ENCODE measurements at places on chromosomes 1 and 21.

DNA sequence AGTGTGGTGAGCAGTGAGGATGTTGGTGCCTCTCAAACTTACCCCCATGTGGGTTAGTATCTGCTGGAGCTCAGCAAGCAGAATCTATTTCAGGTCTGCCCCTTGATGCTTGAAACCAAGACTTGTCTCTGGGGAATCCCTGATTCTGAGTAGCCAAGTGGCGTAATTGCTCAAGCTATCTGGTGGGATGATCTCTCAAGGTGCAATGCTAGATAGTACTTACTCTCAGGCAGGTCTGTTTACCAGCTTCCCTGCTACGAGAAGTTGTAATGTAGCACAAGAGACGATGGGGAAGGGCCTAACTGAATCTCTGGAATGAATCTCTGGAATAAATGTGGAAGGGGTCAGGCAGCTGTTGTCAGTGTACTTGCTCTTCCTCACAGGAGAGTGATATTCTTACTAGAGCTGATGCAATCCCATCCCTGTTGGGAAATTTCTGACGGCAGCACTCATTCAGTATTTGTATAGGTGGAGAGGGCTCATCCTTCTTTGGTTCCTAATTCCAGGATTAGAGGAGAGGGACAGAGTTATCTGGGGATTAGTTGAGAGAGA, 65.4 kb downstream of the MACF1 start:
- peak; percentile 87 for DNase-seq

DNA sequence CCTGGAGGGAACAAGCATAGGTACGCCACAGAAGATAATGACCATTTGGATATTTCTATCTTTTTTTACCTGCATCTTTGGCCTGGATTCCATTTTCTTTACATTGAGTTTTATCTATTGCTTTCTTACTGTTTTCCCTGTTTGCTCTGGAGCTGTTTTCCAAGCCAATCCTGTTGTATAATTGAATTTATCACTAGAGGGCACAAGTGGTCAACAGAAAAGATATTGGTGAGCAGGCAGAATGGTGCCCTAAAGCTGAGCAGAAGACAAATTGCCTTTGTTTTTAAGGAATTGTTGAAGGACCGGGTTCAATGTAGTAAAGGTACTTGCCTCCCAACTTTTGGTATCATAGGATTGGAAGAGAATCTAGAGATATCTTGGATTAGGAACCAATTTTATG, 152.8 kb downstream of the PPP1R12B start:
- DNase-seq = peak; percentile 52

DNA sequence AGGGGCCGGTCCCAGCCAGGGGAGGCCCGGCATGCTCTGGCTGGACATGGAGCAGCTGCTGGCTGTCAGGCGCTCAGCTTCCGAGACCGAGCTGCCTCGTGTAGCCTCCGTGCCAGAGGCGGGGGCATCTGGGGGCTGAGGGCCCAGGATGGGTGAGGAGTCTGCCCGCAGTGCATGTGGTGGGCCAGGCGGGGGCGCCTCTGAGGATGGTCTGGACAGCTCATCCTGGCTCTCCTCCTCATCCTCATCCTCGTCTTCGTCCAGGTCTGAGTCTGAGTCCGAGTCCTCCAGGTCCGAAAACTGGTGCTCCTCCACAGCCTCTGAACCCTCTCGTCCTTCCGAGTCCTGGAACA, 28.9 kb upstream of the EDN2 start:
- DNase-seq = no peak

DNA sequence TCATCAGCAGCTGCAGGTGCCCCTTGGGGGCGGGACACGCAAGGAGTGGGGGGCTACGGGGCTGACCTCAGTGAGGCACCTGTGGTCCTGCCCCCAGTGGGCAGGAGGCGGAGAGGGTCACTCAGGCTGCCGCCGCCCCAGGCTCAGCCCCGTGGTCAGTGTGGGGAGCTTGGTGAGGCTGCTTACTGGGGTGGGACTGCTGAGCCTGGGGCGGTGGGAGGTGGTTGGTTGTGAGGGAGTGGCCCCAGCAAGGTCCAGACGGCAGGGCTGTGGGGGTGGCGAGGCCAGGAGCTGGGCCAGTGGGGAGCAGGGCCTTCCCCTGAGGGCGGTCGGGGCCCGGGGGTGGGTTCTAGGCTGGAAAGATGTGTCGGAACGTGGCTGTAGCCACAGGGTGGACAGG, 14.3 kb downstream of the PFKL start:
- DNase-seq = no peak

GRCh38 chr1:53066488-53066887, 4.5 kb downstream of the PODN start:
- no peak for DNase-seq

- DNase-seq = no peak
Observed at GRCh38 chr1:45982359-45982758, 150.1 kb downstream of the PIK3R3 start.

- no peak for DNase-seq
Observed at GRCh38 chr1:54987427-54987826, 7.0 kb downstream of the TMEM61 start.

GRCh38 chr1:152646656-152647055, 16.5 kb upstream of the LCE2D start:
- DNase-seq = peak; percentile 3

- no peak for DNase-seq
Observed at GRCh38 chr1:54566438-54567141, 18.6 kb downstream of the ACOT11 start.

GRCh38 chr1:39326836-39327235, 122.3 kb downstream of the MACF1 start:
- DNase-seq = peak; percentile 31

DNA sequence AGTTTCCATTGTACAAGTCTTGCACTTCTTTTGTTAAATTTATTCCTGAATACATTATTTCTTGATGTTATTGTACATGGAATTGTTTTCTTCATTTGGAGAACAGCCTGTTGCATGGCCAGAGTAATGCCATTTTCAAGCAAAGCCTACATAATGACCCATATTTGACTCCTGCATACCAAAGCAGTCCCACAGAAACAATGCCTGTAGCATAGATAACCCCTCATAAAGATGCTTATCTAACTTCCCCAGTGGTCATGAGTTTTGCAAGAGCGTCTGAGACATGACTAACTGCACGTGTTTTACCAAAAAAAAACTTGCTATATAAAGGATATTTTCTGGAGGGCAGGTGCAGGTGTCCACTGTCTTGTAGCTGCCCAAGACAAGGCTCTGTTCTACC, 30.3 kb upstream of the RLF start:
- no peak for DNase-seq

GRCh38 chr1:4345094-4345493, 309.3 kb upstream of the AJAP1 start:
- no peak for DNase-seq

- no peak for DNase-seq
Observed at GRCh38 chr1:8420318-8420717, 102.4 kb downstream of the SLC45A1 start.

DNA sequence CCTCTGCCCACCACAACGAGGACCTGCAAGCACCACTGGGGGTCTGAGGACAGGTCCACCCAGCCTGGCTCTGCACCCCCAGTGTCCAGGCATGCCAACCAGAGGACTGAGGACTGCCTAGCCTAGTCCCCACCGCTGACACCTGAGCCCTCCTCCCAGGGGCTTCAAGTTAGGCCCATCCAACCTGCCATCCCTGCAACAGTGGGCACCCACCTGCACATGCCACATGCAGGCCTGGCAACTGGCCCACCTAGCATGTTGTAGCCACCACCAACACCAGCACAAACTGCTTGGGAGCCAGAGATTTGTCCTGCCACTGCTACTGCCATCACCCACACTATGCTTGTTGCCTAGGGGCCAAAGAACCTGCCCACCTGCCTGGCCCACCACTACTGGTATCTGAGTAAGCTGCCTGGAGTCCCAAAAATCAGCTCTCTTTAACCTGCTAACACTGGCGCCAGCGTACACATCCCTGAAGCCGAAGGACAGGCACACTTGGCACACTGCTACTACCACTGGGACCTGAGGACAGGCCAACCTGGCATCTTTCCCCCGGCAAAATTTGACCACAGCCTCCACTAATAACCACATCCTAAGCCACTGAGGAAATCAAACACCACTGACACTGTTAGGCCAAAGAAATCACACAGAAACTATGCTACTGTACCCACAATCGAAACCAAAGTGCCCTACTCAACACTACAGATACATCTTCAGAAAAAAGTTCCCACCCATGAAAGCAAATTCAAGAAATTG, 61.5 kb downstream of the PSMG1 start:
- DNase-seq = no peak

GRCh38 chr1:27994060-27994459, 34.3 kb downstream of the XKR8 start:
- no peak for DNase-seq

DNA sequence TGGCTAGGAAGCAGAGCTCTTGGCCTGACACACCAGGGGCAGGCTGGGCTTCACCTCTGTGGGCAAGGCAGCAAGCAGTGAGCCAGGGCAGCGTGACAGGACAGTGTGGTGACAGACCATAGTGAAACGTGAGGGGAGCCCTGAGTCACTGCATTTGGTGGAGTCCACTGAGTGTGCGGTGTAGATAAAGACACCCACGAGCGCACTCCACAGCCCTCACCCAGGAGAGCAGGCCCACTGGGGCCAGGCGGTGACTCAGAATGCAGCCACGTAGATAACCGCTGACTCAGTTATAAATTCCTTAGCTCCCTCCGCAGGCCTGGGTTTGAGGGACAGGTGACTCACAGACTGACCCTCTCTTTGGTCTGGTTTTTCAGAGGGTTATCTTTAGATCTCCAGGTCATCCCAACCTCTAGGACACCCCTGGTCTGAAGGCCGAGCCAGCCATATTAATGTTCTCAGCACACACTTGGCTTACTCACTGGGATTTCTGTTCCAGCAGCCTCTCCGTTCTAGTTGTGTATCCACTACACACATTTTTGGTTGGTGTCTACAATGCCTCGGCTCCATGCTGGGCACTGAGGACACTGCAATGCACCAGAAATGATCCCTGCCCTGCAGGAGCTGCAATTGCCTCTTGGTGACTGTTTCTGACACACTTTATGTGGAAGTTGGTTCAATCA, 90.2 kb upstream of the TSPAN2 start:
- DNase-seq = peak; percentile 98

DNA sequence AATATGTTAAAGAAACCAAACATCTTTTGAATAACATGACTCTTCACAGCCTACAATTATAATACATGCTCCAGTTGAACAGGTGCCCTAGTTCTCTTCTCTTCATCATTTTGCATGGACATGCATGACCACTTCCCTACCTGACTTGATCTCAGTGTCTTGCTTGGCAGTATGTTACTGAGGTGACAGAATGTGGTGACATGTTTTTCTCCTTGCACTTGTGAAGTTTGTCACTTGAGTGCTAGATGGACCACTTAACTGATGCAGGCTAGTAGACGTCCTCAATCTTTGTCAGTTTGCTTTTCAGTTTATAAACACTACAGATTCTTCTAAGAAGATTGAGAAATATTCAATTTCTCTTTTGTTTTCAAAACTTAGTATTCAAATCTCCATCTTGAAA, 10.1 kb upstream of the KRTAP13-2 start:
- DNase-seq = no peak

DNA sequence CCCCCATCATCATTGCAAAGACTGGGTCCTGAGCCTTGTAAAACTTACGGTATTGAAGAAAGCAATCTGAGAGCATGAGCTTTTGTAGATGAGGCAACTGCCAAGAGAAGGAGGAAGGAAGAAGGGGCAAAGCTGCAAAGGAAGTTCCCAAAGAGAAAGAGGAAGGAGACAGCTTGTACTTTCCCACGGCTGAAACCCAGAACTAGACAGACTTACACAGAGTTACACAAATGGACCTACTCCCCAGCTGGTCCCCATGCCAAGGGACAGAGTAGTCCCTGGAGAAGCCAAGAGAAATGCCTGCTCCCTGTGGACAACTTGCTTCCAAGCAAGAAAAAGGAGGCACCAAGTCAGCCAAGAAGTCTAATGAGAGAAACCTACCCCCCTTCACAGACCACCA, 22.6 kb downstream of the SLC5A9 start:
- no peak for DNase-seq

- DNase-seq = no peak
Observed at GRCh38 chr1:242784807-242785206, 260.3 kb upstream of the PLD5 start.

GRCh38 chr1:91806181-91806768, 79.7 kb downstream of the TGFBR3 start:
- DNase-seq = no peak

DNA sequence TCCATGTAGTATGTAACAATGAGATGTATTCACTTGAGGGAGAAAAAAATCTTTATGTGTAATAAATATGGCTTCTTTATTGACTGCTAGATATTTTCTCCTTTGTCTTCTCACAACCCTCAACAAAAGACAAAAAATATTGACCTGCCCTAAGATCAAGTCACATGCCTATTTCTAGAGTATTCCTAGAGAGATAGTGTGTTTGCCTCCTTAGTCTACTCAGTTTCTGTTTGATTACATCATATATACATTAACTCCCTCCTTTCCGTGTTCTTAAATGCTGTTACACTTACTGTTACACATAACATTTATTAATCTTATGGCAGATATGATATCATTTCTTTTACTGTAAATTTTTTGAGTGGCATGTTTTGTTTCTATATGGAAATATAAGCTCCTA, 281.6 kb upstream of the RGS18 start:
- DNase-seq = no peak

- no peak for DNase-seq
Observed at GRCh38 chr21:42747746-42748351, 94.4 kb downstream of the PDE9A start.

- no peak for DNase-seq
Observed at GRCh38 chr1:238404481-238404880, 513.8 kb upstream of the ZP4 start.

DNA sequence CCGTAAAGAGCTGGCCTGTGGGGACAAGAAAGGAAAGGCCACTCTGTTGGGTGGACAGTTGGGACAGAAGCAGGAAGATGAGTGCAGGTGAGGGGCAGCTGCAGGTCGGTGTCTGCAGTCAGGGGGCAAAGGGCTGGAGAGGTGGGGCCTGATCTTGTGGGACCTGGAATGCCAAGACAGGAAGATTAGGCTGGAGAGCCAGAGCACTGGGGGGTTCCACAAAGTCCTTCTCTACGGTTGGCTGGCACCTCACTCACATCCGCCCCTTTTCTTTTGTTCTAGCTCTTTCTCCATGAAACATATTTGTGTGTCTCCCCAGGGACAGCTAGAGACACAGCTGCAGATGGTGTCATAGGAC, 404.1 kb downstream of the PTPRU start:
- no peak for DNase-seq

GRCh38 chr1:192162376-192162775, 4.1 kb downstream of the RGS18 start:
- no peak for DNase-seq

DNA sequence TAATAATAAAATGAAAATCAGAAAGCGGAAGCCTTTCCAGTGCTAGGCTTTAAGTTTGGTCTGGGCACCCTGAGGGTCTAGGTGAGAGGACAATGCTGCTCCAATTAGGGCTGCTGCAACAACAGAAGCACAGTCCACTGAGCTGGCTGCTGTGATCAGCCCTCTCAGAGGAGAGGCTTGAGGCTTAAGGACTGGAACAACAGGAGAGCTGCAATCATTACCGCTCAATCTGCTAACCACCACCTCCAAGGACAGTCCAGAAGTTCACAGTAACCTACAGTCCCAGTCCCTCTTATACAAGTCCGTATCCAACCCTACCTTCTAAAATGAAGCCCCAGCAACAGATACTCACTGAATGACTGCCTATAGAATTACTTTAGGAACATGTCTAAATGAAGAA, 62.1 kb downstream of the USP24 start:
- no peak for DNase-seq

Data from fibroblast of mammary gland (primary cell).